ENCODE measurements at places on chromosomes 2 and 18. TPM values are rescaled to one million over a fixed set of nuclear protein-coding genes. Genes with fewer than 3 reads are reported as not detected.

DNA sequence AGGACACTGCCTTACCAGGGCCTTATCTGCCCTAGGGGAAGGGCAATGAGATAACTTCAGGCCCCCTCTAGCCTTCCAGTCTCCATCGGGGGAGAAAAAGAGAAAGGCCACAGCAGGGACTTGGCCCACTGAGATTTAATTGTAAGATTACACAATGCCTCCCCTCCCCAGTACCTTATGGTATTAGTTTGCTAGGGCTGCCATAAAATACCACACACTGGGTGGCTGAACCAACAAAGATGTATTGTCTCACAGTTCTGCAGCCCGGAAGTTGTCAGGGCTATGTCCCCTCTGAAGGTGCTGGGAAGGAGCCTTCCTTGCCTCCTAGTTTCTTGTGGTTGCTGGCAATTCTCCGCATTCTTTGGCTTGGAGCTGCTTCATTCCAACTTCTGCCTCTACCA is 34.8 kb upstream of the SPATA3 start:
- DNase-seq = no peak

- no peak for DNase-seq
Measured at GRCh38 chr2:158722266-158723105, 72.6 kb upstream of the DAPL1 start.

DNA sequence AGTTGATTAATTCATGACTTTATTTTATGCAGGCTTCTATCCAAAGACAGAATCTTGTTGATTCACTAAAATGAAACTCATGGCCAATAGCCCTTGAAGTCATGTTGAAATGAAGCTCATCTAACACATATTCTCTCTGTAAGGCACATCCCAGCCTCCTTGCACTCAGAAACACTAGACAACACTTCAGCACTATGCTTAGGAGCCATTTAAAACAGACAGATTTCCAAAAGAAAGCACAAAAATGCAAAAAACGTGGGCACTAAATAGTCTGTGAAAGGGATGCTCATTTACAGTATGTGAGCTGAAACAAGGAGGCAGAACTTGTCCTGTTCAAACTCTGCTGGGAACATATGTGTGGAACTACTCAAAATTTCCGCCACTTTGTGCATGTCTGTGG is 124.4 kb downstream of the MYCN start:
- no peak for DNase-seq

DNA sequence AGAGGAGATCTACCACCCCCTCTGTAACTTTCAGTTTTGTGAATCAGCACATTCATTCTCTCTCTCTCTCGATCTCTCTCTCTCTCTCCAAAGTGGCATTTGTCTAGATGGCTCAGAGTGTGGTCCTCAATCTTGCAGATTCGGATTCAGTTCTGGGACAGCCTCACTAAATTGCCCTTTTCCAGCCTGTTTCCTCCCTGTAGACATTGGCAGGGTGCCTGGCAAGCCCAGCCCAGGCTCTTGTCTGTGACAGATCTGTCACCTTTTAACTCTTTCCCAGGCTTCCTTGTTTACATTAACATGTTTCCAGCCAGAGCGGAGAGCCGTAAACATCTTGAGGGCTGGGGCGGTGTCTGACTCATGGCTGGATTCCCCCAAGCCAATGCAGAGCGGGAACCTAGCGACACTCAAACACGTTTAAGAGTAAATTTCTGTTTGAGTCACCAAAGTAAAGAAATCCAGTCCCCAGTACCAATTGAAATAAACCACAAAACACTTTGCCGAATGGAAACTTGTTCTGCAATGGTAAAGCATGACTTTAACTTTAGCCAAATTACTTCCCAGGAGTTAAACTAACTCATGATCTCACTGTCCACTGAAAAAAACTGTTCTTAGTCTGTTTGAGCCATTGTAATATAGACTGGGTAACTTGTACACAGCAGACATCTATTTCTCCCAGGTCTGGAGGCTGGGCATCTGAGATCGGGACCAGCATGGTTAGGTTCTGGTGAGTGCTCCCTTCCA is 6.6 kb upstream of the CYP27C1 start:
- DNase-seq = peak; percentile 84

DNA sequence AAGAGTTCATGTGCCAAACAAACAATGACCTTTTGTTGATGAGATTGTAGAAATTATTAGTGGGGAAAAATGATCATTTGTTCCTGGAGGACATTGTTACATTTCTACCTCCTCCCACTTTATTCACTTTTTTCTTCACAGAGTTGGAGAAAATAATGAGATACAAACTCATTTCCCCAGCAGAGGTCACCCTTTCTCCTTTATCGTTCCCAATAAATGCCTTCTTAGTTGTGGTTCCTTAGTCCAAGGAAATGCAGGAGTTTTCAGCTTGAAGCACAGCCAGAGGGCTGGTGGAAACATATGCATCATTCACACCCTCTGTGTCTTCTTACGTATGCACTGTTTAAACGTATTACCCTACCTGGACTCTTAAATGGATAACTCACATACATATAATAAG is 108.8 kb downstream of the SLC4A3 start:
- DNase-seq = peak; percentile 20

DNA sequence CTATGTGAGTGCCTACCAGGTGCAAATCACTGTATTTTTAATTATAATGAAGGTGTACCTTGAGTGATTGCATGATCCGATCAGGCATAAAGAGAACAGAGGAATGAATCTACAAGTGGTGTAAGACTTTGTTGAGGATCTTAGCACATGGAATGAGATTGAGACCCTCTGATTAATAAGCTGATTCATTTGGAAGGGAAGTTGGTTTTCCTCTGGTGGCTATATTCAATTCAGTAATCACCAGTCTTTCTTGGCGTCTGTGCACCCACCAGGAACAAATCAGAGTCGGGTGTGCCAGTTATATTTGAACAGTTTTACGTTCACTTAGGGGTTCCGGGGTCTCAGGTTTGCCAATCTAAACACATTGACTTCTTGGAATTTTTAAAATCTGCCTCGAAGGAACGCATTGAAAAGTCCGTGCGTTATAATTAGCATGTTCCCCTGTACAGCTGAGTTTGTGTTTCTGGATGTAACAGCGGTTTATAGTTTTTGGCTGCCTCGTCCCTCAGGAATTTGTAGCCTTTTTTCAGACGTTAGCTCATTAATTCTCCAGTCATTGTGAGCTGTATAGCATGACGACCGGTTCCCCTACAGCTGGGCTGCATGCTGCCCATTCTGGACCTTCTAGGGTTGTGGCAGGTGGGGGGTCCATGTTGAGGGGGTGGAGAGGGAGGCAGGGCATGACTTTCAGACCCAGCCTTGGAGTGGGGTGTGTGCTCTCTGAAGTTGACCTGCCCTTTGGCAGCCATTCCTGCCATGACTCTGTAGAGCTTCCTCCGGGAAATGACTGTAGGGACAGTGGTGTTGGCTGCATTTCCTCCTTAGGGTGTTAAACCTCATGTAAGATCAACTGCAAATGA is 20.3 kb downstream of the MYO1B start:
- DNase-seq = peak; percentile 86

DNA sequence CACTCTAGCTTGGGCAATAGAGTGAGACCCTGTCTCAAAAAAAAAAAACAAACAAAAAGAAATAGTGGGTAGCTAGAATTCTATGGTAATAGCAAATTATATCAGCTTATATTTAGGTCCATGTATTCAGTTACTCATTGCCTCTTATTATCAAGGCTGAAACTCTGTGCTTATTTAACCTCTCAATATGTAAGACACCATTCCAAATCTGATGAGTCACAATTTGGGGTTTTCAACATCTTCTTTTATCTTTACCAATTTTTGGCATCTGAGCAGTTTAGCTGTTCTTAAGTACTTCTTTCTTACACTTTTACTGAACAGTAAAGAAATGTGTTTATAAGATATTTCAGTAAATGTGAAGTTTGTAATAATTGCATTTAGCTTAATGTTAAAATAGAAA is 69.3 kb downstream of the TTC27 start:
- no peak for DNase-seq

- no peak for DNase-seq
Measured at GRCh38 chr2:24870891-24871705, 48.9 kb downstream of the ADCY3 start.

- DNase-seq = no peak
Measured at GRCh38 chr2:37911296-37911873, 13.7 kb upstream of the RMDN2 start.

DNA sequence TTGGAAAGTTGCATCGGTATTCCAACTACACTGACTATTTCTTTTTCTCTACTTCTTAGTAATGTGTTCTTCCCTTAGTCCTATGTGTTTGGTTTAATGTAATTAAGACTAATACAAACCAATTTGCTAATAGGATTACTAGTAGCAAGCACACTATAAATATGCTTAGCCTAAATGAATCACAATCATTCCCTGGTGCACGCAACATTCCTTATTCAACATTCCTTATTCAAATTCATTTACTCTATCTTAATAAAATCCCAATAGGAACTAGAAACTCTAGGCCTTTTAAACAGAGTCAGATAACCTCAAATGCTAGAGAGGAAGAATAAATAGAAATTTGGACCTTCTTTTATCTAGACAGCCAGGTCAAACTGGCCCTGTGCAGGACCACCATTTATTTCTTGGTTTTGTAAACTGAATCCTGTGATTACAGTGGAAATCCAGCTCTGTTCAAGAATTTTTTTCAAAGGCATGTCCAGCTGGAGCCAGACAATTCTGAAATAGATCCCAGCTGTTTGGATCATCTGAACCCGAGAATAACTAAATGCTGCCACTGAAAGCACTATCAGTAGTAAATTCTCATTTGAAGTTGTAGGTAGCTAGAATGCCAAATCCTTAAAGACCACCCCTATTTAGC is 103.1 kb downstream of the PPP1R1C start:
- DNase-seq = peak; percentile 79

GRCh38 chr2:53632714-53633113 is 134.9 kb upstream of the CHAC2 start:
- peak; percentile 5 for DNase-seq

- peak; percentile 29 for DNase-seq
Measured at GRCh38 chr2:65075605-65076344, 19.6 kb downstream of the CEP68 start.

DNA sequence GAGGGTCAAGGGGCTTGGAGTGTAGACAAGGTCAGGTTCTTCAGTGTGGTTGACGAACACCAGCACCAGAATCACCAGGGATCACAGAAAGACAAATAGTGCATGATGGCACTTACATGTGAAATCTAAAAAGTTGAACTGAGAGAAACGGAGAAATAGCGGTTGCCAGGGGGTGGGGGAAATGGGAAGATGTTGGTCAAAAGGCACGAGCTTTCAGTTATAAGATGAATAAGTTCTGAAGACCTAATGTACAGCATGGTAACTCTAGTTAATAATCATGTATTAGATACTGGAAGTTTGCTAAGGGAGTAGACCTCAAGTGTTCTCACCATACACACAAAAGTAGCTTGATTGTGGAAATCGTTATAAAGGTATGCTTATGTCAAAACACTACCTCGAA is 43.7 kb upstream of the DARS1 start:
- no peak for DNase-seq

DNA sequence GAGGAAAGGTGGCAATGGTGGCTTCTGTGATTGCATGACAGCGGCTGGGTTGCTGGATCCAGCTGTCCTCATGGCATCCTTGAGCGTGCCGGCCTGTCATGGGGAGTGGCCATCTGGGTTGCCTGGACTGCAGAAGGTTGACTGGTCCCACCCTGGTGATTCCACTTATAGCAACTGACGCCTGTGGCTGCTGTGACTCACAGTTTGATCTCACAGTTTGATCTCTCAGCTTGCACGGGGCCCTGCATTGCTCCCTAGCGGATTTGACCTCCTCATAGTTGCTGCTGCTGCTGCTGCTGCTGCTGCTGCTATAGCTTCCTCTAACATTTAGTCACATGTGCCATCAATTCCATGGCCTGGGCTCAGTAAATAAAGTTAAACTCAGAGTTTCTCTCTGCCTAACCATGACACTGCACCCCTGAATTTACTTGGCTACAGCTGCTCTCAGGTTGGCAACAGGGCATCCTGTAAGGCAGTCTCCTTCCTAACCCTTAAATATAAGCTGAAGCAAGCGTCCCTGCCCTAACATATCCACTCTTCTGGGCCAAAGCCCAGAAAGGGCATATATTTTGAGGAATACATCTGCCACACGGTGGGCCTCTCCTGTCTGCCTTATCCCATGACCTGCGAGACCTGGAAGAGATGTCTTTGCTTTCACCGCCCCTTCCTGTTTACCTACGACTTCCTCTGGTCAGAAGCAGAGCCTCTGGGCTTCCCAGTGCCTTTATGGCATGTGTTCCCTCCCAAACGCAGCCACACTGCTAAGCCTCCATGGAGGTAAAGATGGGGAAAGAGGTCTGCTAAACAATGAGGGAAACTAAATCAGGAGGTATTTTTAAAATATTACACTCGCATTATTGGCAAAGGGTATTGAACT is 37.8 kb upstream of the CCDC150 start:
- DNase-seq = peak; percentile 8

DNA sequence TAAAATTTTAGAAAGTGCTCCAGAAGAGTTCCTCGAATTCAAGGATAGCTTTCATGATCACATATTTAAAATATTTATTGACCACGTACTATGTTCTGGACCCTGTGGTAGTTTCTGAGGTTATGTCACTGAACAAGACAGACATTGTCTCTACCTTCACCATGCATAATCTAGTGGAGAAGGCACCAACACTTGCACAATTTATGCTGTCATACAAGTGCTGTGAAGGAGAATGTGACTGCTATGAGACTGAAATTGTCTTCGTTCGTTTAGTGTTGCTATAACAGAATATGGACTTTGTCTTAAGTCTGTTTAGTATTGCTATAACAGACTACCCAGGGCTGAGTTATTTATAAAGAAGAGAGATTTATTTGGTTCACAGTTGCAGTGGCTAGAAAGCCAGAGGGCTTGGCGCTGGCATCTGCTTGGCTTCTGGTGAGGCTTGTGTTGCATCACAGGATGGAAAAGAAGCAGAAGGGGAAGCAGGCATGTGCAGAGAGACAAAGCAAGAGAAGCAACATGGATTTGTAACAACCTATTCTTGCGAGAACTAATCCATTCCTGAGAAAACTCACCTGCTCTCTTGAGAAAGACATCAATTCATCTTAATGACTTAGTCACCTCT is 50.0 kb upstream of the RFX8 start:
- DNase-seq = no peak

DNA sequence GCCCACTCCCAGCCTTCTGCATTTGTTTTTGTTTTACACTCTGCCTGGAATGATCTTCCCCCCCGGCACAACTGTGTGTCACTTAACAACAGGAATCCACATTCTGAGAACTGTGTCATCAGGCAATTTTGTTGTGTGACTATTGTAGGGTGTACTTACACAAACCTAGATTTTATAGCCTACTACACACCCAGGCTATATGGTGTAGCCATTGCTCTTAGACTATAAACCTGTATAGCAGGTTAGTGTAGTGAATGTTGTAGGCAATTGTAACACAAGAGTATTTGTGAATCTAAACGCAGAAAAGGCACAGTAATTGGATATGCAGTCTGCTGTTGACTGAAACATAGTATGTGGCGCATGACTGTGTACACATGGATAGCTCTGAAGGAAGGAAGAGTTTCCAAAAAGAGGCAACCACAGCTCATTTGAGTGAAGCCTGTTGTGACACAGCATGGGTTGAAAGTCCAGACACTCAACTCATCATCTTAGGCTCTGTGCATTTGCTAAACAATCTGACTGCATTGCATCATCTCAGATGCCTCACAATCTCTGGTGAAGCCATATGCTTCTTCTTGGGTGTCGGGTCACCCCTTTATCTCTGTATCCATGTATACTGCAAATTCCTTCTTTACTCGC is 506.6 kb upstream of the SPHKAP start:
- peak; percentile 96 for DNase-seq

- DNase-seq = no peak
Measured at GRCh38 chr2:120180066-120180465, 43.1 kb downstream of the TMEM185B start.

CELF4 gene
- 0.24 TPM for polyA plus RNA-seq

RALB gene
- 111 TPM for polyA plus RNA-seq

CXCR1 gene
- 0.47 TPM for polyA plus RNA-seq

CCDC138 gene
- polyA plus RNA-seq = 2.2 TPM

EGR4 gene
- polyA plus RNA-seq = 0.30 TPM

NCOA1 gene
- 8.3 TPM for polyA plus RNA-seq

DTNA gene
- polyA plus RNA-seq = 5.0 TPM

INHBB gene
- 5.4 TPM for polyA plus RNA-seq
